ENCODE measurements at places on chromosomes 11 and 22.

GRCh38 chr11:68213555-68214172 lies 568 bp upstream of the KMT5B start:
- peak; percentile 72 for DNase-seq

DNA sequence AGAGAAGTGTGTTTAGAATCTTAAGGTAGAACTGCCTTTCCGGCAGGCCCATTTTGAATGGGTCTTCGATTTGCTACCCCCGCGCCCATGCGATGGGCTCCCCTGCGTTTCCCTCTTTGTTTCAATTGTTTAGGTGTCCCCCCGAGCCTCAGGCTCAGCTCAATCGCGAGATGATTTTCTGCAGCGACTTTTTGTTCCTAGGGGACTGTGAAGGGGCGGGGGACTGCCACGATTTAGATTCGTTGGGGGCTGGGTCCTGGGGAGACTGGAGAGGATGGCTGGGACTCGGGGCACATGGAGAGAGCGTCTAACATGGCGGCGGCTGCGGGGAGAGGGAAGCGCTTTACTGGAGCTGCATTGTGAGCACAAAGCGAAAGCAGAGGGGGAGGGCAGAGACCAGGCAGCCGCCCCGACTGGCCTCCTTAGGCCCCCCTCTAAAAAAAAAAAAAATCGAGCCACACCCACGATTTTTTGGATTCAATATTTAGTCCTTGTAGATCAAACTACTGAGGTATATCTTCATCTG lies 1.7 kb downstream of the CAPRIN1 start:
- DNase-seq = peak; percentile 58

DNA sequence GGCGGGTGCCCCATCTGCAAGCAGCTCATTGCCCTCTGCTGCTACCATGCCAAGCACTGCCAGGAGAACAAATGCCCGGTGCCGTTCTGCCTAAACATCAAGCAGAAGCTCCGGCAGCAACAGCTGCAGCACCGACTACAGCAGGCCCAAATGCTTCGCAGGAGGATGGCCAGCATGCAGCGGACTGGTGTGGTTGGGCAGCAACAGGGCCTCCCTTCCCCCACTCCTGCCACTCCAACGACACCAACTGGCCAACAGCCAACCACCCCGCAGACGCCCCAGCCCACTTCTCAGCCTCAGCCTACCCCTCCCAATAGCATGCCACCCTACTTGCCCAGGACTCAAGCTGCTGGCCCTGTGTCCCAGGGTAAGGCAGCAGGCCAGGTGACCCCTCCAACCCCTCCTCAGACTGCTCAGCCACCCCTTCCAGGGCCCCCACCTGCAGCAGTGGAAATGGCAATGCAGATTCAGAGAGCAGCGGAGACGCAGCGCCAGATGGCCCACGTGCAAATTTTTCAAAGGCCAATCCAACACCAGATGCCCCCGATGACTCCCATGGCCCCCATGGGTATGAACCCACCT lies 28.0 kb upstream of the L3MBTL2 start:
- no peak for DNase-seq

- no peak for DNase-seq
These were observed 72.6 kb upstream of the CLDN5 start for GRCh38 chr22:19596680-19597398.

DNA sequence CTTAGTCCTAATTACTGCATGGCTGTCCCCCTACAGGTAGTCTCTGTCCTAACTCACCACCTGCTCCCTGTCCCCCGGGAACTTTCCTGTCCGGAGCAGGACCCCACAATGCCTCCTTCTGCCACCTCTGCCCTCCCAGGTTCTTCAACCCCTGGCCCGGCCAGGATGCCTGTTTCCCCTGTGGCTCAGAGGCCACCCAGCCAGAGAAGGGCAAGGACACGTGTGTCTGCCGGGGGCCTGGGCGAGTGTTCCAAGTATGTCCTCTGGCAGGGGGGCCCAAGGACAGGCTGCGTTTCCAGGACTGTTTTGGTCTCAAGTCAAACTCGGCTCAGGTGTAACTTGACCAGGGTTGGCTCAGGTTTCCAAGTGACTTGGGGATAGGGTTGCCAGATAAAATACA lies 63.8 kb downstream of the BTG4 start:
- DNase-seq = no peak

GRCh38 chr22:30214703-30215407 lies 31.7 kb downstream of the LIF start:
- no peak for DNase-seq

- no peak for DNase-seq
These were observed 236.7 kb downstream of the TTC28 start for GRCh38 chr22:28442711-28443525.

DNA sequence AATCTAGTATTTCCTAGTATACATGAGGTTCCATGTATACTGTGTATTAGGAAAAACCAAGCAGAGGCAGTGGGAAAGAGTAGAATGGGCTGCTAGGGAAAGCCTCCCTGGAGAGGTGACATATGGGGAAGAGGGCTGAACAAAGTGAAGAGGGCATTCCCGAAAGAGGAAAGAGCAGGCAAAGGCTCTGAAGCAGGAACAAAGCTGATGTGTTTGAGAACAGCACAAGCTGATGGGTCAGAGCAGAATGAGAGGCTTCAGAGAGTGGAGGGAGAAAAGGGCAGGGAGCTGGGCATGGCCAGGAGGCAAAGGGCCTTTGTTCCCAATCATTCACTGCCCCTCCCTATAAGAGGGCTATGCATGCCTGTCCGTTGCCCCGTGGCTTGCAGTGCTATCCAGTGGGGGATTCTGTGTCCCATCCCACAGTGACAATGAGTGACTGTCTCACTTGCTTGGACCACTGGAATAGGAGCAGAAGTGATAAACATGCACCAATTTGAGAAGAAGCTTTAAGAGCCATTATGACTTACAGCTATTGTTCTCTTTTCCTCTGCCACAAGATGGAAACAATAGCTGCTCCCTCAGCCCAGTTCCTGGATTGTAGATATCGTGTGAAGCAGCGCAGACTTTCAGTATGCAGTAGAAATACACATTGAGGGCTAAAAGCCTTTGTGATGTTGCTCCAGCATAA lies 39.6 kb downstream of the GALNT18 start:
- no peak for DNase-seq

DNA sequence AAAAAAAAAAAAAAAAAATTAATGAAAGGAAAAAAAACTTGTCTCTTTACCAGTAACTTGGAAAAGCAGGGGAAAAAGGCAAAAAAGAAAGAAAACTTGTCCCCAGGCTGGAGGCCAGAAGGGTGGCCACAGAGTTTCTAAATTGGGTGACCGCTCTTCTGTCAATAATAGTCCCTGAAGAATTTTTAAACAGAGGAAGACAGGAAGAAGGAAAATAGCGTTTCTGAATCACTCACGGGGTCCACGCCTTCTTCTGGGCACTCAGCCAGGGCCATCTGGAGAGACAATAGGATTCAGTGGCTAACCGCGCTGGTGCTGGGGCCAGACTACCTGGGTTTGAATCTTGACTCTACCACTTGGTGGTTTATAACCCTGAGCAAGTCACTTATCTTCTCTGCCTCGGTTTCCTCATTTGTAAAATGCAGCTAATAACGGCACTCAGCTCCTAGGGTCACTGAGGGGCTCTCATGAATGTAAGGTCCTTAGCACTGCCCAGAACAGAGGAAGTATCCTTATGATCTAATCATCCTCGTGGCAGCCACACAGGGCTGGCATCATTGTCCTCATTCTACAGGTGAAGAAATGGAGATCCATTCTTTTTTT lies 7.0 kb downstream of the C11orf86 start:
- peak; percentile 82 for DNase-seq

- DNase-seq = no peak
These were observed 530.7 kb upstream of the CHORDC1 start for GRCh38 chr11:90753546-90753945.

DNA sequence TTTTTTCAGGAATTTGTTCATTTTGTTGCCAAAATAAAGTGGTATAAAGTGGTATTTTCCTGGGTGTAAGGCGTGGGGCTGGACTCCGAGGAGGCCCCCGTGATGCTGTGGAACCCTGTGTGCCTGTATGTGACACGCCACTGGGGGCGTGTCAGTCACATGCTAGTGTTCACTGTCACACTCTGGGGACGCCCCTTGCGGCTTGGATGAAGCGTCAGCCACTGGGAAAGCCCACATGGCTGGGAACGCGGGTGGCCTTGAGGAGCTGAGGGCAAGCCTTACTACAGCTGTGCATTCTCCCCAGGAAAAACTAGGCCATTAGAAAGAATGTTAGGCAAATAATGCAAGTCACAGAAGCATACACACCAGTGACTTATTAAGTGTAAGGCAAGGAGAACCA lies 77.0 kb upstream of the SLC25A18 start:
- DNase-seq = no peak

DNA sequence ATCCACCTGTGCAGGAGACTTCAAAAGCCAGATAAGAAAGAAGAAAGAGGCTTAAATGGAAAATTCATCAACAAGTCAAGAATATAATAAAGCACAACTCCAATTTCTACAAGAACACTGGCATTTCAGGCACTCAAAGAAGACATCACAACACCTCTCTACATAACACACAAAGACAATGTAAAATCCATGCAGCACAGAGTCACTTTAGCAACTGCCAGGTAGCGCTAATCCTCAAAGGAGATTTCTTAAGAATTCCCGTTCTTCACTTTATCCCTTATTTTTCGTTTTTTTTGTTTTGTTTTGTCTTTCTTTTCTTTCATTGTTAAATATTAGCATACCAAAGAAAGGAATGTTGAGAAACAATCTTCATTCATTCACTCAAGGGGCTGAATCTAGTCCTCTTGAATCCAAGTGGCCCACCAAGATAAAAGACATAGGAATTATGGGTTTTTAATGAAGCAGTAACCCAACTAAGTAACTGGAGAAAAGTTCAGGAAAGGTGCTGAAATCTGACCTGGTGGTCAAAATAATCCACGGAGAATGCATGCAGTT lies 95.0 kb downstream of the CADM1 start:
- DNase-seq = no peak

DNA sequence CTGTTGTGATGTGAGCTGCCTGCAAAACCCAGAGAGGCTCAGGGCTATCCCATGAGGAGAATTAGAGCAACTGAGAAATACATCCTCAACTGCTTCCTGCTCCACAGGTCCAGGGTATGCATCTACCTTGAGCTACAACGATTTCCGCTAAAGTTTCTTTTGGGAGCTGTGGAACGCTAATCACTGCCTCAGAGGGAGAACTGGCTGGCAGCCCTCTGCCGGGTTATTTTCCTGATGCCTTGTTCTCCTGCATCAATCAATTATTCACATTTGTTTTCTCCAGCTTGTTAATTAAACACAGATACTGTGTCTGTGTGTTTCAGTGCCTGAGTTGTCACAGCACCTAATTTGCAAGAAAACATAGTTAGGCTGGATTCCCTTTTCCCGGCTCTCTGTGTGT lies 211.1 kb upstream of the PLET1 start:
- no peak for DNase-seq

DNA sequence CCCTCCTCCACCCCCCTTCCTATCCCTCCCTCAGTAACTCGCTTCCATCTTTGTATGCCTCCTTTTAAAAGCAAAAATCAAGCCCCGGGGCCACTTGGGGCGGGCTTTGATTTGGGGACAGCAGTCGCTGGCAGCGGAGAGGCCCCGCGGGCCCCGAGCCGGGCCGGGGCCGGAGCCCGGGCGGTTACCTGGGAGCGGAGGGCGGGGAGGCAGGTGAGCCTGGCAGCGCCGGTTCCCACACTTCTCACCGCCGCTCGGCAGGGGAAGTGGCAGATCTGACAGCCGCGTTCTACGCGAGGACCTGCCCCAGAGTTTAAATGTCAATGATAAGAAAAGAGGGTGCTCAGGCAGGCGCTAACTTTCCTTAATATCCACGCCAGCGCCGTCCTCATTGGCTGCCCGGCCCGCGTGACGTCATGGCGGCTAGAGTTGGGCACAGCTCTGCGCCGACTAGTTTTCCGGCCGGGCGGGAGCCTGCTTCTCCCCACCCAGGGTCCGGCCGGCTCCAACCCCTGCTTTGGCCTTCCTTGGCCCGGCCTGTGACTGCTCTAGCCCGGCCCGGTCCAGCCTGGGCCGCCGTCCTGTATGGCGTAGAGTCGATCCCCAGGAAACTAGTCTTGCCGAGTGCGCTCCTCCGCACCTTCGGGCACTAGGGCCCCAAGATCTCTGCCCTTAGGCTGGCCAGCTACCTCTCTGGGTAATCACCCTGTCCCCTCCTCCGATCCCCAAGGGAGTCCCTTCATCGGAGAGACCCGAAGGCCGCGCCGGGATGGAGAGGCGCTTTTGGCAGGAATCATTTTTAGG lies 6.7 kb upstream of the PAX6 start:
- no peak for DNase-seq

GRCh38 chr22:20298803-20299745 lies 20.8 kb downstream of the DGCR6L start:
- peak; percentile 47 for DNase-seq

- DNase-seq = no peak
These were observed 18.6 kb downstream of the POLR3H start for GRCh38 chr22:41525450-41526225.

DNA sequence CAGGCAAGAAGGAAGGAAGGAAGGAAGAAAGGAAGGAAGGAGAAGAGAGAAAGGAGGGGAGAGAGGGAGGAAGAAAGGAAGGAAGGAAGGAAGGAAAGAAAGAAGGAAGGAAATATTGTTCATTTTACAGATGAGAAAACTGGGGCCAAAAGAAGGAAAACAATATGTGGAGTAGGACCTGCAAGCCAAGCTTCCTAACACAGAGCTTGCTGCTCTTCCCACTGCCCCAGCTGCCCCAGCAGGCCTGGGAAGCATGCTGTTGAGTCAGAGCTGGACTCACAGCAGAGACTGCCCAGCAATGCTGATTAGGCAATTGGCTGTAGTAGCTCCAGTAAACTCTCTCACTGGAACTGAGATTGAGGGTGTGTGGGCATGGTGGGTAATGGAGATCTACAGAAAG lies 42.6 kb upstream of the SMCO4 start:
- DNase-seq = no peak

DNA sequence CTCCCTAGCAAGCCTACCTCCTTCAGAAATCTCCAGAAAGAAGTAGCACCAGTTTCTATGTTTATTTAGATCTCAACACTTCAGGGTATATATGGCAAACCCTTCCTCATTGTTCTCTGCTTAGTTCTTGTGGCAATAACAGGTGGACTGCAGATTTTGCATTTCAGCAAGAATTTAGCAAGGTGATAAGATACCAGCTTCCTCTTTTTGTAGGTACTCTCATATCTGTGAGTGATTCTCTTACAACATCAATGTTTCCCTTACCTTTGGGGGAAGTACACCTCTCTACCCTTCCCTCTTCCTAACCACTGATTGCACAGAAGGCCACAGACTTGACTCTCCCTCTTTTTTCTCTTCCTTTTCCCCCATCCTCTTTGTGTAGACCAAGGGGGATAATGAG lies 230.9 kb upstream of the SESN3 start:
- no peak for DNase-seq

DNA sequence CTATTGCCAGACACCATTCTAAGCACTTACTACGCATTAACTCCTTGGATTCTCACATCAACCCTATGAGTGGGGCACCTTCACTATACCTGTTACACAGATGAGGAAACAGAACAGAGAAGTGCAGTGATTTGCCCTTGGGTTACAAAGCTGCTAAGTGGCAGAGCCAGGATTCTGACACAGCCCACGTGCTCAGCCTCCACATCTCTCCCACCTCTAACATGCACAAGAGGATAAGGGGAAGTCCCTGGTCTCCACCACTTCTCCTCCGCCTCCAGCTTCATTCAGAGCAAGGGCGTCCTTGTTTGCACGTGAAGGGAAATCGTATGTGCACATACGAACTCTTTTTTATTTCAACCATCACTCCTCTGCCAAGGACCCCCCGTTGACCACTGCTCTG lies 53.7 kb downstream of the CDON start:
- DNase-seq = no peak

- DNase-seq = no peak
These were observed 158.5 kb downstream of the ADAMTS15 start for GRCh38 chr11:130606781-130607511.

- DNase-seq = no peak
These were observed 50.8 kb upstream of the OR4C15 start for GRCh38 chr11:55503449-55503848.

GRCh38 chr22:45787759-45788158 lies 116.1 kb downstream of the ATXN10 start:
- DNase-seq = no peak
